ENCODE measurements at places on chromosomes 1 and 21.

DNA sequence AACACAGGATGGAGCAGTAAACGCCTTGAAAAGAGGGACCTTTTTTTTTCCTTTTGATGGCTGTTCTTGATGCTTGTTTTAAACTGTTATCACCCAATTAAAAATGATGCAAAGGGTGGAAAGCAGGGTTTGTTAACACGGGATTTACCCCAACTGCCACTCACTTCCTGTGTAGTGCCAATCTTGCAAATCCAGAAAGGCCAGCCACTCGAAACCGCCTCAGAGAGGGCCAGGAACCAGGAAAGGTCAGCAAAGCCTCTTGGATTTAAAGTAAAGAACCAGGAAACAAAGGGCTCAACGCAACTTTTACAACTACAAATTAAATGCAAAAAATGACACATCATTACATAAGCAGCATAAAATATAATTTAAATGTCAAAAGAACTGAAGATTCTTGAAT, 347.4 kb downstream of the PDE4B start:
- no peak for DNase-seq

- no peak for DNase-seq
Observed at GRCh38 chr1:22717037-22717760, 6.6 kb downstream of the EPHB2 start.

- DNase-seq = no peak
Observed at GRCh38 chr1:56256153-56257000, 323.0 kb downstream of the PLPP3 start.

GRCh38 chr1:221053889-221054288, 174.6 kb downstream of the HLX start:
- no peak for DNase-seq

DNA sequence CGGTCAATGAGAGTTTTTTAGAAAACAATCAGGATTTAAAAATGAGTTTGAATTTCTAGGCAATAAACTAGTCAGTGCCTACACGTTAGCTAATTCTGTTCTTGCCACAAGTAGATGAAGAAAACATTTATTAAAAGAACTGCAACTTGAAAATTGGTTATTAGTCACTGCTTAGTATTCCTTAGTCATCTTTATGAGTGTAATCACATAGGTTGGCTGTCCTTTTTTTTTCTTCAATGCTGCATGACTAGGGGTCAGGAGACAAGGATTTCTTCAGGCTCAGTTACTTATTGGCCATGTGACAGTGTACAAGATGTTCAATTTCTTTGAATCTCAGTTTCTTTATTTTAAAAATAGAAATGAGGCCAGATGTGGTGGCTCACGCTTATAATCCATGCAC, 17.1 kb downstream of the SOAT1 start:
- DNase-seq = no peak
